ENCODE measurements at places on chromosomes 16 and 17.

- no peak for DNase-seq
These were observed 17.1 kb downstream of the C16orf74 start for GRCh38 chr16:85733839-85734170.

GRCh38 chr17:43931062-43931571 is 11.2 kb downstream of the PPY start:
- no peak for DNase-seq

DNA sequence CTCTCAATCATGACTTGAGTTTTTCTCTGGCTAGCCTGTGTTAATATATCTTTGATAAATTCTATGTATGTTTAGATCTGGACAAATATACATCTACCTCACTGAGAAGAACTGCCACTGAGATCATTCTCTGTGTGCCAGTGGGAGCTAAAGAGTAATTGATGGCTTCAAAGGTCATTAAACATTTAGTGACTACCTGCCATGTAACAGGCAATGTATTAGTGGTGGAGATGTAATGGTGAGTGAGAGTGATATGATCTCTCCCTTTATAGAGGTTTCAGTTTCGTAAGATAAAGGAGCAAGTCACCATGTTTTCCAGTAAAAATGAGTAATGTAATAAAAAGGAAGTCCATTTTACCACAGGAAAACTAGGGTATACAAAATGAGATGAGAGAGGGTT is 235.8 kb upstream of the CDH8 start:
- DNase-seq, result no peak

DNA sequence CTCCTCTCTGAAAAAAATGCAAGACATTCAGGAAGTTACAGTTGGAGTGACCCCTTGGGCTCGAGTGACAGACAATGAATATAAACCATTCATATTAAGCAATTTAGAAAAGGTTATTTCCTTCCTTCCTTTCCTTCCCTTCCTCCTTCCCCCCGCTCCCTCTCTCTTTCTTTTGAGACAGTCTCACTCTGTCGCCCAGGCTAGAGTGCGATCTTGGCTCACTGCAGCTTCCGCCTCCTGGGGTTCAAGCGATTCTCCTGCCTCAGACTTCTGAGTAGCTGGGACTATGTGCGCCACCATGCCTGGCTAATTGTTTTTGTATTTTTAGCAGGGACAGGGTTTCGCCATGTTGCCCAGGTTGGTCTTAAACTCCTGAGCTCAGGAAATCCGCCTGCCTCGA is 13.2 kb downstream of the PSMD12 start:
- no peak for DNase-seq

Data from Karpas-422 (cell line).